ENCODE measurements at places on chromosomes 2 and 18.
A peak's percentile ranks its signal among the peaks of the same experiment; 100 is the strongest.

DNA sequence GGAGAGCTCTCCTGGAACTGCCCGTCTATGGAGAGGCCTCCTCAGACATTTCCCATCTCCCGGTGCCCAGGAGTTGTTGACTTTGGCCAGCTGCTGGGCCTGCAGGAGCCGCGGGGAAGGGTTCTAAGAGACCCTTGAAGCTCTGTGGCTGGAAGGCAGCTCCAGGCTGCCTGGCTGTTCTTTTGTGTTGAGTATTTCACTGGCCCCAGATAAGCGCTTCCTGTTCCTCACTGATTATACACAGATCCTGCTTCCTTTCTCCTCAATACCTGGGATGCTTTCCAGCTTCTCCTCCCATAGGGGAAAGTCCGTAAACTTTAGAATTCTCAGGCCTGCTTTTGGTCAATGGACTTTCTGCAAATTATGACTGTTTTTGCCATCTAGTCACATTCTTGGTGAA is 57.8 kb downstream of the TGOLN2 start:
- no peak for DNase-seq

DNA sequence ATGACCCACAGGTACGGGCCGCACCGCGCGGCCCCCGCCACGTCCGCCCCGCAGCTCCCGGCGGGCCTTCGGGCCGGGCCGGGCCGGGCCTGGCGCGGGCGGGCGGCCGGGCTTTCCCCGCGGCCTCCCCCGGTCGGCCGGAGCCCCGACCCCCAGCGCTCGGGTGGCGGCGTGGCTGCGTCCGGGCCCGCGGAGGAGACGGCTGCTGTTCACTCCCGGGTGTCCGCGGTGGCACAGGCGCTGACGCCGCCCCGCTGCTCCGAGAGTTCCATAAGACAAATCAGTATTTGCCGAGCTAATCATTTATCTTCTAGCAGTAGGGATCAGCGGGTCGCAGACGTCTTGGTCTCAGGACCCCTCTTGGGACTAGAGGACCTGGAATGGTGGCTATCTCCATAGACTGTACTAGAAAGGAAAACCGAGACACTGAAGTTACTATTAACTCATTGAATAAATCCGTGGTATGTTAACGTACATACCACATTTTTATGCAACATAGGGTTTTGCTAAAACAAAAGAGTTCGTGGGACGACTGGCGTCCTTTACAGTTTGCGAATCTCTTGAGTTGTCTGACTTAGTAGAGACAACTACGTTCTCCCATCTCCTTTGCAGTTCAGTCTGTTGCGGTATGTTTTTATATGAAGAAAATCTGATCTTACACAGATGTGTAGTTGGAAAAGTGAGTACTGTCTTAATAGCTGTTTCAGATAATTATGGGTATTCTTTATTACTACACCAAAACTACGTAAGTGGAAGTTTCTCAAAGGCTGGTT is 500 bp downstream of the LIMS1 start:
- peak; percentile 57 for DNase-seq

- DNase-seq, result no peak
Observed at GRCh38 chr2:20704886-20705285, 37.9 kb downstream of the GDF7 start.

DNA sequence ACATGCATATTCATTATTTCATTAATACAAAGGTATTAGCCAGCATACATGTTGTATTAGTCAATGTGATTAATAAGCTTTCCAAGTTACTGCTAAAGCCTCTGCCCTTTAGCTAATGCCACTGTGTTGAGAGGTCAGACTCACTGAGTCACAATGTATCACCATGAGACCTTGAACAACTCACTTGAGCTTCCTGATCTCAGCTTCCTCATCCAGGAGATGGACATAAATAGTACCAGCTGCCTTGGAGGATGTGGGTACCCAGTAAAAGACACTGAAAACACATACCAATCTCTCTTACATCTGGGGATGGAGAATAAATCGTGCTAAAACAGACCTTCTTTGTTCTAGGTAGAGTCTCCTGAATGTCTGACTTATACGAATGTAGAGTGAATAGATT is 224.6 kb downstream of the EPHA4 start:
- no peak for DNase-seq

DNA sequence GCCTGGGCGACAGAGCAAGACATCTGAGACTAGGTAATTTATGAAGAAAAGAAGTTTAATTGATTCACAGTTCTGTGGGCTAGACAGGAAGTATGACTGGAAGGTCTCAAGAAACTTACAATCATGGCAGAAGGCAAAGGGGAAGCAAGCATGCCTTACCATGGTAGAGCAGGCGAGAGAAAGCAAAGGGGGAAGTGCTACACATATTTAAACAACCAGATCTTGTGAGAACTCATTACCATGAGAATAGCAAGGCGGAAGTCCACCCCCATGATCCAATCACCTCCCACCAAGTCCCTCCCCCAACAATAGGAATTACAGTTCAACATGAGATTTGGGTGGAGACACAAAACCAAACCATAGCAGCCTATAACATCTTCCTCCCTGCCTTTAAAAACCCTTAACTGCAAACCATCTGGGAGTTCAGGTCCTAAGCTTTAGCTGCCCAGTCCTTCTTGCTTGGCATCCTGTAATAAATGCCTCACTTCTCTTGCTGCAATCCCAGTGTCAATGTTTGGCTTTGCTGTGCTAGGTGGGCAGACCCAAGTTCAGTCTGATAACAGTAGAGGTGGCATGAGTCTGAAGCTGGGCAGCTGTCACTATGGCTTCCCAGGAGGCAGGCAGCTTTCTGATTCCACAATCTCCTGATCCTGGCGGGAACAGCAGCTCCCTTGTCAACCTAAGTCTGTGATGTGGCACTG is 11.2 kb upstream of the SP5 start:
- DNase-seq, result no peak

- no peak for DNase-seq
Observed at GRCh38 chr2:128593879-128594650, 275.4 kb upstream of the HS6ST1 start.

DNA sequence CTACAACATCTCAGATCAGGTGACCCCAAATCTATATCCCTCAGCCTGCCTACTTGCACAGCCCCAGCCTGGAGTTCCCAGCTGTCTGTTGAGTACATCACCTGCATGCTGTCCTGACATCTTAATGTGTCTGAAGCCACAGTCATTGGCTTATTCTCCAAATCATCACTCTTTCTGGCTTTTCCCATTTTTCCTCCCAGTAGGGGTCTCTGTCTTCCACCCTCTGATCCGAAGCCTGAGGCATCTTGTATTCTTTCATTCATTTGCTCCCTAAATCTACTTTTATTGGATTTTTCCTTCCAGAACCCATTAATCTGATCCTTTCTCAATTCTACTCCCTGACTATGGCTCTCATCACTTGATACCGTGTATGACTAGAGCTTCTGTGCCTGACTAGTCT is 332.9 kb upstream of the DCC start:
- no peak for DNase-seq

GRCh38 chr2:225137971-225138370 is 95.7 kb upstream of the DOCK10 start:
- no peak for DNase-seq

- DNase-seq, result no peak
Observed at GRCh38 chr2:220708366-220708765, 863.7 kb downstream of the EPHA4 start.

GRCh38 chr2:45506756-45507155 is 104.3 kb downstream of the SRBD1 start:
- DNase-seq, result no peak

DNA sequence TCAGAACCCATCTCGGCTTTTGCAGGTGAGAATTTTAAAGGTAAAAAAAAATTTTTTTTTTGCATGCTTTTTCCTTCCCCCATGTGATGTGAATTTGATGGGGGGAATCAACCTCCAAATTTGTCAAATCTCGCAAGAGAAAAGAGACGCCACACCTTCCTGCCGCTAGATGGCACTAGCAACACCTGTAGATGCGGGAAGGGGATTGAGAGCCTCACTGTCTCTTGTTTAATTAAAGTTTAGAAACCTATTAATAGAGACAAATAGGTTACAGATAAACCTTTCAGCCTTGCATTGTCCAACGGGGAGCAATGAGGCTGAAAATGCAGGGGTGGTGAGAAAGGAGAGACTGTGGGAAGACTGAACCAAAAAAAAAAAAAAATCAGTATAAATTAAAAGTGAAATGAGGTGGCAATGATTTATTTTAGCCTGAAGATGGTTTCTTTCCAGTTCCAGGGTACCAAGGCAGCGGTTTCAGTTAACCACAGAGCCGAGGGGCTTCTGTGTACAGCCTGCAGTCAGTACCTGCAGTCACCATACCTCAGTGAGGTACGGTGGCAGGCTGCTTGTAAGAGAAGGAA is 84.6 kb downstream of the NRP2 start:
- peak; percentile 41 for DNase-seq

GRCh38 chr18:49123431-49123830 is 172.7 kb upstream of the SMAD7 start:
- DNase-seq, result no peak

DNA sequence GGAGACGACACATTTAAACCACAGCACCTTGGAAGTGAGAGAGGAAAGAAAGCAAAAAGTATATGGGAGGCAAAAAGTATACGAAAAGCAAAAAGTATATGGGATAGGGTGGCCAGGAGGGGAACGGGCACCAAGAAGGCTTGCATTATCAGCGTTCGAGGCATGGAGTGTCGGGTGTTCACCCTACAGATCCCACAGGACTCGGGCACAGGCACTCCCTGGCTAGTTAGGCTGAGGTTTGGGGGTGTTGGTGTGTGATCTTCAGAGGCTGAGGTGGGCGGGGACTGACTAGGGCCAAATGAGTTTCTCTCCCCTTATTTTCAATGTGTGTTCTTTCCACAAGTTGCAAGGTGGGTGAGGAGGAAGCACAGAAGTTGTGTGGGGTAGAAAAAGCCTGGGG is 86.6 kb downstream of the EVA1A start:
- no peak for DNase-seq

GRCh38 chr2:197292619-197293018 is 18.0 kb downstream of the ANKRD44 start:
- no peak for DNase-seq

- no peak for DNase-seq
Observed at GRCh38 chr18:398935-399630, 101.4 kb downstream of the COLEC12 start.

DNA sequence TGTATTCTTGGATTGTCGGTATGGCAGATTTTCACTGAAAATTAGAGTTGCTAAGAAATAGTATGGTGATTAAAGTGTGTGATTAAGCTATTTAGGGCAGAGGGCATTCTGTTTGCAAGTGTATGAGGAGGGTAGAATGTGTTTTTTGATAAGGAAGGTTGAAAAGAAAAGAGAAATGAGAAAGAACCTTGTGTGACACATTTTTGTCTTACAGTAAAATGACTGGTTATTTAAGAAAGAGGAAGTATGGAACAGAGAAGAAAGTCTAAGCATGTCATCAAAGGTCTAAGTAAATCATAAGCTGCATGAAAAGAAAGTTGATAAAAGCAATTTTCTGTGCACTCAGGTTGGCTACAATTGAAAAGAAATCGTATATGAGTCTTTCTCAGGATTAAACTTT is 5.2 kb upstream of the RSAD2 start:
- peak; percentile 77 for DNase-seq

DNA sequence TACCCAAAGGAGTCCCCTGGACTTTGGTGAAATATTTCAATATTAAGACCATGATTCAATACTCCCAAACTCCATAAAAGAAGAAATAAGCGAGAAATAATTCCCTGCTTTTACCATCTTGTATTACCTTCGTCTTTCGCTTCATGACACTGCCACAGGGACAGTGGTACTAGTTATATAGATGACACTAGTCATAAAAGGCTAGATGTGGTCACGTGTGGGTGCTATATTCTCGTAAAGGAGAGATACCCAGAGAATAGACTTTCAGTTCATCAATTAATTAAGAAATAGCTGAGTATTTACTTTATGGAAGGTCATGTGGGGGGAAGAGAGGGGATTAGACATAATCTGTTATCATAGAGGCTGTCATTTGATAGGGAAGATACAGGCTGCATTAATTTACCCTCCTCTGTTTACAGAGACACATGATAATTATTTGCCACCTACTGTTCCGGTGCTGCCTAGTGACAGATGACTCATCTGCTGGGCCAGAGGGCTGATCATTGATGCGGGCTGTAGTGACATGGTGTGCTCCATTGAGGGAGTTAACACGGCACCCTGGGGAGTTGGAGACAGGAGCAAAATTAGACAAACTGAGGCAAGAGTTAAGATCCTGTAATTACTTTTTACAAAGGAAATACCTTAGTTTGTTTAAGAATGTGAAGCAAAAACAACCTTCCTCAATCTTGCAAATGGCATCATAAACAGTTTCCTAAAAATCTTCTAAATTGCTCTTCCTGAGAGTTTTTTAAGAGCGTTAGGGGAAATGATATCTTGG is 78.2 kb upstream of the ITGB6 start:
- DNase-seq, result no peak

- no peak for DNase-seq
Observed at GRCh38 chr2:138403431-138403927, 98.1 kb upstream of the SPOPL start.

DNA sequence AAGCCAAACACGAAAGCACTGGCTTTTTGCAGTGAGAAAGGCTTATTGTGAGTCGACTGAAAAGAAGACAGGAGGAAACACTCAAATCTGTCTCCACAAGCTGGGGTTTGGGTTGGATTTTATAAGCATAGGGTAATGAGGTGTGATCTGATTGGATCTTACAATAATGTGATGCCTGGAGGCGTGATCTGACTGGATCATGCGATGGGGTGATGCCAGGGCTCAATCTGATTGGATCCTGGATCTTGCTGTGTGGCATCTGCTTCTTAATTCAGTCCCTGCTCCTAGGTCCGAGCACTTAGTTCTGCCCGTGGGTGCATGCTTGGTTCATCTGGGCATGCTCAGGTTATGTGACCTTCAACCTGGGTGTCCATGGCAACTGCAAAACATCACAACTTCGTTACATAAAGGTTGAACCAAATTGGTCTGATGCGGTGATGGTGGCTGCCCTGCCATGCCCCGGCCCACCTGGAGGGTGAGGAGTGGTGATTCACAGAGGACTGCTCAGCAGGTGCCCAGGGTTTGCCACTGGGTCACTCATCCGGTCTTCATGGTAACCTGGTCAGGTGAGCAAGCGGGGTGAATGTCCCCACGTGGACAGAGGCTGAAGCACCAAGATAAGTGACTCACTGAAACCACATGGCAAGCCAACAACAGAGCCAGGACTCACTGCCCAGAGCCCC is 111.0 kb downstream of the KCNF1 start:
- no peak for DNase-seq

DNA sequence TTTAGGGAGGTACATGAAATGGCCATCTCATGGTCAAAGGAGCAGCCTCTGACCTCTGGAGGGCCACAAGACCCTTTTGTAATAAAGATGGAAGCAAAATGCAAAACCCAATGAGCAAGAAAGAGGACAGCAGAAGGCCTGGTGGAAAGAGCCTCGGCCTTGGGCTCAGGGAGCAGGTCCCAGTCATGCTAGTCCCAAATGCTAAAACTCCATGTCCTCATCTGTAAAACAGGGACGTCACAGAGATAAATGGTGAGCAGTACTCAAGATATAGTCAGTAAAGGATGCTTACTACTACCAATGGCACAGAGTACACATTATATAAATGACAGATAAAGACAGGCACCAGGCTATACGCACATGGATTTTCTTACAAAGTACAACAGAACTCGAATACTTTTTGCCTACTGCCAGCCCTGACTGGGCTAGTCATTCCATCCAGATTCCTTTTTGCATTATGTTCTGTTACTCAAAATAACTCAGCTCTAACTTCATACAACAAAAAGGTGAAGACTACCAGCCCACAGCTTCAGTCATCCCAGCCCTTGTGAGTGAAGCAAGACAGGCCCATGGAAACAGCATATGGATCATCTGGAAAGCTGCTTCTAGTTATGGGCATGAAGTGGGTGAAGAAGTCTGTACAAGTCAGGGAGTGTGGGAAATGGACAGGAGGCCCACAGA is 64.9 kb upstream of the TFCP2L1 start:
- DNase-seq, result no peak
